ENCODE measurements at places on chromosomes 13 and 19.
A peak's percentile ranks its signal among the peaks of the same experiment; 100 is the strongest.

DNA sequence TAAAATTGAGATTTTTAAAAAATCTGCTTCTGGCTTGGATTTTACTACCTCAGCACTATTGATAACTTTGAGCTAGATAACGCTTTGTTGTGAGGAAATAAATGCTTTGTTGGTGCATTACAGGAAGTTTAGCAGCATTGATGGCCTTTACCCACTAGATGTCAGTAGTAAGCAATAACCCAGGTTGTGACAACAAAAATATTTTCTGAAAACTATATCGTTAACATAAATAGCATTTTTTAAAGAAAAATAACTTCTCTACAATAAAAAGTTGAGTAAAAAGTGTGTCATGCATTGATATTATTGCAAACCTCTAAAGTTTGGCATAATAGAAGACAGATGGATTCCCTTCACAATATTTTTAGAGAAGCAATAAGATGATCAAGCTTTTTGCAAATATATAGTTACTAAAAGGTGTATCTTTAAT is 1246.5 kb downstream of the UQCRFS1 start:
- DNase-seq, result peak; percentile 27

DNA sequence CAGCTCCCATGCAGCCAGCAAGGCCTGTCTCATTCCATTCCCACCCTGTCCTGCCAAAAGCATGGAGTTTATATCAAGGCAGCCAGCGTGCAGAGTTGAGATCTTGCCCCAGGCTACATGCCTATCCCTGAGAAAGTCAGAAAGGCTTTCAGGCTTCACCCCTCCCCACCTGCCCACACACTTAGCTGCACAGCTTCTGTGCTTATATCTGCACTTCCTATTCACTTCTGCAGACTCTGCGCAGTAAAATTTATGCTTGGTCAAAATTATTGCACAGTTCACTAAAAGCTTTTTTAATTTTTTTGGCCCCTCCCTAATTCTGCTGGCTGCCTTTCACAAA is 12.5 kb upstream of the ZNF675 start:
- DNase-seq, result peak; percentile 52

GRCh38 chr13:67296511-67296910 is 66.4 kb upstream of the PCDH9 start:
- DNase-seq, result peak; percentile 59

GRCh38 chr19:58334691-58335249 is 8.0 kb downstream of the ZSCAN22 start:
- DNase-seq, result no peak

DNA sequence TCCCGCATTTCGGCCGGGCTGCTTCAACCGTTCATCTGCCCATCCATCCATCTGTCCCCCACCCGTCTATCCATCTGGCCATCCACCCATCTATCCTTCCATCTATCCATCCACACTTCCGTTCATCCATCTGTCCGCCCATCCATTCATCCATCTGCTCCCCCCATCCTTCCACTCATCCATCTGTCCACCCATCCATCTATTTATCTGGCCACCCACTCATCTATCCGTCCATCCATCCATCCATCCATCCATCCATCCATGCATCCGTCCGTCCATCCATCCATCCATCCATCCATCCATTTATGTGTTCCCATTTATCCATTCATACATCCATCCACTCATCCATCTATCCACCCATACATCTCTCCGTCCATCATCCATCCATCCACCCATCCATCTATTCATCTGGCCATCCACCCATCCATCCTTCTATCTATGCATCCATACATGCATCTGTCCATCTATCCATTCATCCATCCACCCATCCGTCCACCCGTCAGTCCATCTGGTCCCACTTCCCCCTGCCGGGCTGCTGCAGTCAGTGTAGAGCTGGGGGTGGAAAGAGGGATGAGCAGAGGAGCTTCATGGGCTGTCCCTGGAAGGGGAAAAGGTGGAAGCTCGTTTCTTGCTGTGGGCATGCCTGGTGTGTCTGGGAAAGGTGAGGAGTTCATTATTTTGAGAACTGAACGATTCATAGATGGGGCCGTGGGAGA is 722 bp downstream of the HSD11B1L start:
- DNase-seq, result no peak

GRCh38 chr19:45793876-45794275 is 1.2 kb upstream of the DMWD start:
- no peak for DNase-seq

- no peak for DNase-seq
These were observed 2.1 kb upstream of the HAMP start for GRCh38 chr19:35279985-35280821.

GRCh38 chr19:3538258-3538929 is 580 bp upstream of the TEKTIP1 start:
- DNase-seq, result no peak

DNA sequence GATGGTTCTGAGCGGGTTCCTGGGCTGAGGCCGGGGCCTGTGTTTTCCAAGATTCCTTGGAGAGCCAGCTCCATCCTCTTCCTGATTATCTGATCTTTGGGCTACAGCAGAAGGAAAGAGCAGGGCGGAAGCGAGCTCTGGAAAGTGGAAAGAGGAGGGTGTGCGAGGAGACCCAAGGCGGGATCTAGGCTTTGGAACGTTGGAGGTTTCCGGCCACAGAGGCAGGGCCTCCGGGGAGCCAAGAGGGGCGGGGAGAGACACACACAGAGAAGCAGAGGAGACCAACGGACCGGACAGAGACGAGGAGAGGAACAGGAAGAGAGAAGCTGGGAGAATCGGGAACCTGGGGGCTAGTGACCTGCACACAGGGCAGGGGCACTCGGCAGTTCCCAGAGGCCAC is at the start of gene CLEC11A:
CLEC11A (plus strand) TSS at position 296 of the 400 bp plus-strand sequence. CDS start 162 bp downstream, outside the sequence.
- no peak for DNase-seq

DNA sequence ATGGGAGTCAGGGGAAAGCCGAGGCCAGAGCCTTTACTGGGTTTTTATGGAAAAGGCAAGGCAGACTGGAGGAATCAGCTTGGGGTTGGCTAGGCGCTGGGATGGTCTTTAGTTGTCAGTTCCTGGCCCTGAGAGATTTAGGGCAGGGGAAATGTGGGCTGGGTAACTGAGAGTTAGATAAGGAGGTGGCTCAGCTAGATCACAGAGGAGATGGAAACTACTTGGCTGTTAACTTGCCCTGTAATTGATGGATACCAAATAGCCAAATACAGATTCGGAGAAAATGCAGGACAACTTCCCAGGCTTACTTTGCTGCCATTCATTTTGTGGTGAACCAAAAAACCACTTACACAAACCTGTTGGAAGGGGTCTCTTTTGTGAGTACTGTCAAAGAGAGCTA is 54.0 kb downstream of the LRCH1 start:
- no peak for DNase-seq

- no peak for DNase-seq
These were observed 73.2 kb upstream of the MBNL2 start for GRCh38 chr13:97148894-97149293.

DNA sequence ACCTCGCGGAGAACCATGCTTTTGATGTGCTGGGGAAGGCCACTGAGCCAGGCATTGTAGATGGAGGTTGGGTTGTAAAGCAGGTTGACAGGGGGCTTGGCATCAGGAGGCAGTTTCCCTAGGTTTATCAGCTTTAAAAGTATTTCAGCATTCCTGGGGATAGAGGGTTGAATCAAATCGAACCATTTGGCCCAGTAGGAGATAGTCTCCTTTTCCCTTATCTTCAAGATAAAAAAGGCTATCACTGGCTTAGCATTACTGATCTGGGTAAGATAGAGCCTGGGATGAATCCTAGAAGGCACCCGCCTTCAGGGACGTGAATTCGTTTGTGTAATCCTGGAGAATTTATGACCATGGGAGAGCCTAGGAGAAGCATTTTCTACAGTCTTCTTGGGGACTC is 30.6 kb downstream of the SLC6A16 start:
- no peak for DNase-seq

GRCh38 chr19:40282920-40283319 is 2.2 kb downstream of the AKT2 start:
- no peak for DNase-seq

DNA sequence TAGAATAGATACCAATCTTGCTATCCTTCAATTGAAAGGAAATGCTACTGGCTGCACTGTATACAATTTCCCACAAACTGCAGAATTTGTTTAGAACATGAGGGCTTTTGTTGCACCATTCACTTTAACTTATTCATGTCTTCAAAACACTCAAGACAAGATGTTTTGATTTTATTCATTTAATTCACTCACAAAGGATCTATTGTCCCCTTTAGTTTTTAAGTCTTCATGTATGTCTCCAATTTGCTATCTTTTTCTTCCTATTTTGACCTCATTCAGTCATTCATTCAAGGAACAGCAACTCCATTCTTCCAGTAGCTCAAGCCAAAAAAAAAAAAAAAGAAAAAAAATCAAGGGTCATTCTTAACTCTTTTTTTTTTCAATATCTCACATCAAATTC is 130.6 kb upstream of the SOX21 start:
- no peak for DNase-seq

DNA sequence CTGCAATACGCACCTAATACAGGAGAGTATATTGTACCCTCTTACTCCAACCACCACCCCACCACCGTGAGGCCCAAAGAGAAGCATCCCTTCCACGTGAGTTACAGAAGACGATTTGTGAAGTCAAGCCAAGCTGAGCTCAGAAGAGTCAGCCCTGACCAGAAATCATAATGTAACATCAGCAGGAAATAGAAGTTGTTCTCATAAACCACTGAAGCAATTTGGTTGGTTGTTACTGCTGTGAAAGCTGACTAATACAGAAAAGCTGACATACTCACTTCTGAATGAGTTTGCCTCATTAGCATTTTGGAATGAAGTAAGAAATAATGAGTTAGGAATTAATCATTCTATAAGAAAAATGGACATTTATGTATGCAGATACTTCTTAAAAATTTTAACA is 749.4 kb upstream of the SLC10A2 start:
- DNase-seq, result peak; percentile 53

- peak; percentile 36 for DNase-seq
These were observed 571 bp downstream of the SAFB2 start for GRCh38 chr19:5621945-5622464.

DNA sequence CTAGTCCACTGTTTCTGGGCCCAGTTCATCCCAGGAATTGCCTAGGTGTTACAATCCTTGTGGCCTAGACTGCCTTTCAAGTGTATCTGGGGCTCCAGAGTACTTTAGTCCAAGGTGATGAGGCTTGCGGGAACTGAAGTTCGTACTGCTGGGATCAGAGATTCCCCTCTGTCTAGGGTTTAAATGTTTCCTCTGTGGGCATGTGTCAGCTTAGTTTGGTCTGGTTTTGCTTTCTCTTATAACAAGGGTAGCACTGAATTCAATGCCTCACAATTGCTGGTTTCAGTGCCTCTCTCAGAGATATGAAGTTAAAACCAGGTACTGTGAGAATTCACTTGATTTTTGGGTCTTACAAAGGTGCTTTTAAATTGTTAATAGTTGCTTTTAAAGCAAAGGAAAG is 30.8 kb downstream of the RGCC start:
- no peak for DNase-seq

DNA sequence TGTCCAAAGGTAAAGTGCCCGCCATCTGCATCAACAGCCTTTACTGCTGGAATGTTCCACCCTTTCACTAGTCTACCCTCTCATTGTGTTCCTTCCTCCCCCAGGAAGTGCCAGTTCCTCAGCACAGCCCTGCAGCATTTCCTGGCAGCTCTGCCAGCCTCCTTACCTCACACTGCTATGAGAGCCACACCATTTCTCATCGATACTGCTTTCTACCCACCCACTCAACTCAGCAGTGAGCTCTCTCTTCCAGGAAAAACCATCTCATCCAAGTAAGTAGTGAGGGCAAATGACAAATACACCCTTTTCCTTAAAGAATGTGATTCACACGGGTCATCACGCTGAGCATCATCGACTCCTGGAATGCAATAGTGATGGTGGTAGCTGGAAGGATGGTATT is 19.8 kb downstream of the UQCRFS1 start:
- DNase-seq, result no peak

- DNase-seq, result no peak
These were observed 711.3 kb upstream of the SGCG start for GRCh38 chr13:22469452-22469851.

GRCh38 chr13:79456656-79457365 is 24.1 kb upstream of the NDFIP2 start:
- no peak for DNase-seq

GRCh38 chr13:67736646-67737420 is 506.7 kb upstream of the PCDH9 start:
- peak; percentile 41 for DNase-seq

DNA sequence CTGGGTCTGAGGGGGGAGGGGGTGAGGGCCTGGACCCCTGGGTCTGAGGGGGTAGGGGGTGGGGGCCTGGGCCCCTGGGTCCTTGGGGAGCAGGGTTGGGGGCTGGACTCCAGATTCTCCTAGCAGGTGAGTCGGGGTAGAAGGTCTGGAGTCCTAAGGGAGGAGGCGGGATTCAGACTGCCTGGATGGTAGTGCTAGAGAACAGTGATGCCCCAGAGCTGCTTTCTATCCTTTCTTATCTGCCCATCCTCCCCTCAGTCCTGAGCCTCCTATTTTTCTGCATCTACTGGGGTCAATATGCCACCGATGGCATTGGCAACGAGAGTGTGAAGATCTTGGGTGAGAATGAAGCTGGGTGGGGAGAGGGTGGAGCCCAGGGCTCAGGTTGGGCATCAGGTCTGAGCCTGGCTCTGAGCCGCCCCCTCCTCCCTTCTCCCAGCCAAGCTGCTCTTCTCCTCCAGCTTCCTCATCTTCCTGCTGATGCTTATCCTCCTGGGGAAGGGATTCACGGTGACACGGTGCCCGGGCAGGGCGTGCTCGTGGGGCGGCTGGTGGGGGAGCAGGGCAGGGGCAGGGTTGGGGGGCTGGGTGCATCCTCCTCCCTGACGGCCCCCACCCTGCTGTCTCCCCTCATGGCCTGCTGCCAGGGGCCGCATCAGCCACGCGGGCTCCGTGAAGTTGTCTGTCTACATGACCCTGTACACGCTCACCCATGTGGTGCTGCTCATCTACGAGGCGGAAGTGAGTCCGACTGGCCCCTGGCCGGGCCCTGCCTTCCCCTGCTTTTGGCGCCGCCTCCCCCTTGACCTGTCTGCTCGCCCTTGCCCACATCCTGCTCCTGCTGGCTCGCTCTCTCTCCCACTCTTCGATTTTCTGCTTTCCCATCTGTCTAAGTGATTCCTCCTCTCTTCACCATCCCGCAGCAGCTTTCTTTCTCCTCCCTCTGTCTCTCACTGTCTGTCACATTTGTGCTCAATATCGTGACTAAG is 3.4 kb downstream of the TMEM145 start:
- DNase-seq, result no peak

- no peak for DNase-seq
These were observed 51.1 kb downstream of the DNM2 start for GRCh38 chr19:10768936-10769335.

Measured in epithelial cell of esophagus (primary cell).